Activated naive CD8-positive, alpha-beta T cell treated with anti-CD3 and anti-CD28 coated beads for 36 hours (primary cell): ENCODE measurements at places on chromosomes 3 and 15. TPM values are rescaled to one million over a fixed set of nuclear protein-coding genes. Genes with fewer than 3 reads are reported as not detected.

DNA sequence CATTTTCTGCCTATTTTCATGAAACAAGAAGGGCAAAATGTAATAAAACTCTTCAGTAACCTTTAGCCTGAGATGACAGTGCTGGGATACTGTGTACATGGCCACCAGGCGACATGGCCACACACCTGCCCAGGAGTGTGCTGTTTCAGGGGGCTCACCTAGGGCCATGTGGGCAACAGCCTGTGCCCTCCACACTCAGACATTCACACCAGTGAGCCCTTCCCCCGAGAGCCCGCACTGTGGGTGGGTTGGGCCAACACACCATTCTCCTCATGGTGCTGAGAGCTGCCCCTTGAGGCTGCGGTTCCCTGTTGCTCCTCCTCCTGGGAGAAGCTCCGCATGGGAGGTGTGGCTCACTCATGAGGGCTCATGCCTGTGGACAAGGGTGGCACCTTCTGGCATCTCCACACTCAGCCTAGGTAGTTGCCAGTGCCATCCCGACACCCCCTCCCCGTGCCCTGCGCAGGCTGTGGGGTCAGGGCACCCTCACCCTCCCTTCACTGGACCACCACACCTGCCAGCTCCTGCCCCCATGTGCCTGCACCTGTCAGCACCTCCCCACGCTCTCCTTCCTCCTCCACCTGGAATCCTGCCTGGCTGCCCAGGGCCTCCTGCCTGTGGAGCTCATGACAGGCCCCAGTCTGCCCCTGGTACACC, 19.7 kb downstream of the OCA2 start:
- DNase-seq: no peak

DNA sequence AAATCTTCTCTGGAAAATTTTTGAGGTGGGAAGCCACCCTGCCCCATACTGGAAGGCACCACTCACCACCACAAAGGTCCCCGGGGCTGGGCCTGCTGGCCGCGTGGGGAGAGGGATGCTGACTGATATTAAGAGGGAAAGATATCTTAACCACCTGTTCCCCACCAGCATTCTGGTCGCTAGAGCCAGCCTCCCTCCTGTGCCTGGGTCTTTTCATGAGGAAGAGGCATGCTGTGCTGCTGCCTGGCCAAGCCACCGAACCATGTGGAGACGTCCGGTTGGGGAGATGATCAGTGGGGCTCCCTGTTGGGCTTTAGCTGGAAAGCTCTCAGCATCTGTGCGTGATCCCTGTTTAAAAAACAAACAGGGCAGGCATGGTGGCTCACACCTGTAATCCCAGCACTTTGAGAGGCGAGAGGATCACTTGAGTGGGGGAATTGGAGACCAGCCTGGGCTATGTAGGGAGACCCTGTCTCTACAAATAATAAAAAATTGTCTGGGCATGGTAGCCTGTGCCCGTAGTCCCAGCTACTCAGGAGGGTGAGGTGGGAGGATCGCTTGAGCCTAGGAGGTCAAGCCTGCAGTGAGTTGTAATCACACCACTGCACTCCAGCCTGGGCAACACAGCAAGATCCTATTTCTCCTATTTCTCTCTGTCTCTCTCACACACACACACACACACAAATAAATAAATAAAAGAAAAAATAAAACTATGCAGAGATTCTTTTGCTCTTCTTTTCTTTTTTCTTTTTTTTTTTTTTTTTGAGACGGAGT, 1.0 kb downstream of the KLHL18 start:
- peak; percentile 55 for DNase-seq

- DNase-seq: no peak
These were observed 66.5 kb downstream of the LEKR1 start for GRCh38 chr3:156892701-156893100.

DNA sequence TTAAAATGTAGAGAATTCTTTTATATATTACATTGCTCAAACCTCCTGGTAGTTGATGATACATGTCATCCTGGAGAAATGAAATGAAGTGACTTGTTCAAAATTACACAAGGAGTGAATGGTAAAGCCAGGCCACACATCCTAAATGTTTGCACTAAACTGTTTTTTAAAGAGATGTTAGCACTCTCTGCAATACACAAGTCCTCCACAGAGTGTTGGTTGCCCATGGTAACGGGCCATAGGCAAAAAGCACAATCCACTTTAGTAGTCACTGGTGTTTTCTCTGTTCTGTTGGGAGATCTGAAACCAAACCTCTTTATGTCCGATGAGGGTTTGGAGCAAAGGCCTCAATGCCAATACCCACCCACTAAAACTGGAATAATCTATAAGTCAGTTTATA, 907.4 kb downstream of the NTRK3 start:
- DNase-seq: no peak

GRCh38 chr3:194246709-194247349, 104.3 kb downstream of the CPN2 start:
- DNase-seq: no peak

DNA sequence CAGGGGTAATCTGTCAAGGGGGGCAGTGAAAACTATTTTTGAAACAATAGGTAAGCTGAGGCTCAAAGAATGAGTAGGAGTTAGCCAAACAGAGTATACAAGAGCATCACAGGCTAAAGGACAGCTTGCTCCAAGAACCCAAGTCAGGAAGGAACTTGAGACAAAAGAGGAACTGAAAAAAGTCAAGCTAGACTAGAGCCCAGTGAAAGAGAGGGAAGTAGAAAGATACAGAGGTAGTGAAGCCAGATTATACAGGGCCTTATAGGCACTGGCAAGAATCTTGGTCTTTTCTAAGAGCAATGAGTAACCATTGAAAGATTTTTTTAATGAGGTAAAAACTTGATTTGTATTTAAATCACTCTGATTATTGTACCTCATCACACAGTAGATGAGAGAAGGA, 69.9 kb downstream of the FILIP1L start:
- no peak for DNase-seq

GRCh38 chr3:71361334-71361890, 222.1 kb downstream of the FOXP1 start:
- no peak for DNase-seq

DNA sequence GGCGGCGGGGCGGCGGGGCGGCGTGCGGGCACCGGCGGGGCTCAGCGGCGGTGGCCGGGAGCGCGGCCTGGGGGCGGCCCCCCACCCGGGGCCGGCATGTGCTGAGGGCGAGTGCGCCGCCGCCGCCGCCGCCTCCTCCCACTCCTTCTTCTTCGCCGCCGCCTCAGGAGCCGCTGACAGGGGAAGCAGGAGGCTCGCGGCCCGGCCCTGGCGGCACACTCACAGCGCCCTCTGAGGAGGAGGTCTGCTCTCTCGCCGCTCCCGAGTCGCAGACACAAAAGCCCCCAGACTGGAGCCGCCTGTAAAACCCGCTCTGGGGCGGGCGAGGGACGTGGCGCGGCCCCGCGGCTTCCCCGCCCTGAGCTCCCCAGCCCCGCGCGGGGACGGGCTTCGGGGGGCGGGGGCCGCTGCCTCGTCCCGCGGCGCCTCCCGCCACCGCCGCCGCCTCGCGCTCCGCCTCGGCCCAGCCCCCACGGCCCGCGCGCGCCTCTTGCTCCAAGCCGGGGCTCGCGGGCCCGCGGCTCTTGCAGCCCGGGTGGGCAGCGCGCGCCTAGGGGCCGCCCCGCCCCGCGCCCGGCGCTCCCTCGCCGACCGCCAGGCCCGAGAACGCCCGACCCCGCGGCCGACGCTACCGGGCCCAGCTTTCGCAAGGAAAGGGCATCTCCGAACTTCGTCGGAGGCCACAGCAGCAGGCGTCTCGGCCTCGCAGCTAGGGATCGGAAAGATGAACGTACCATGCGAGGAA, at the start of gene PYGO1:
Gene PYGO1 (minus strand): TSS at position 276 of the 745 bp plus-strand sequence. CDS start 462 bp downstream, outside the sequence.
- peak; percentile 46 for DNase-seq

DNA sequence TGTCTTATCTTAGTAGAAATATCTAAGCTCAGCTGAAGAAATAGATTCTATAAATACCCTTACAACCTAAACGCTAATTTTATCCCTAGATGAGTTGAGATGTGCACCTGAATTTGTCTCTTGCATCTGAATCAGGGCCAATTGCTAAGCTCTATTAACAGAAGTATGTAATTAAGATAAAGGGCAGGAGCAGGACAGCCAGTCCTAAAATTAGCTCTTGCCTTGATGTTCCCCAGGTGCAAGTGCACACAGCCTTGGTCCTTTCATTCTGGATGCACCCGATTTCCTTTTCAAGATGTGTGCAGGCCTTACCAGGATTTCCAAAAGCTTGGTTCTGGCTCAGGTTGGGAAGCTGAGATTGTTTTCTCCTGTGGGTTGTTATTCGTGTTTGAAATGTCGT, 52.4 kb downstream of the MAGI1 start:
- no peak for DNase-seq

- DNase-seq: no peak
These were observed 605.2 kb downstream of the MAGI1 start for GRCh38 chr3:65433480-65433879.

DNA sequence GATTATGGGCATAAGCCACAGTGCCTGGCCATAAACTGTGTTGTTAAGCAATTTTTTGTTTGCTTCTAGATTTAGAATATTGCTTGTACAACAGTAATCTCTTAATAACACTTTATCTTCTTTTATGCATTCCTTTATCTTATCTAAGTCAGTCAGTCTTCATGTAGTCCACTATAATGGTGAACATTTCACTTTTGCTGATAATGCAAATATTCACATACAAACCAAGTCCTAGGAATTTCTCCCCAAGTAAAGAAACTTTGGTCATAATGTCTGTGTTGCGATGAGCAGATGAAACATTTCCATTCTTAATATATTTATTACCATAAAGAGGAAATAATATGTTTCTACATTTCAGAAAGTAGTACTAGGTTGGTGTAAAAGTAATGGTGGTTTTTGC, 765.8 kb upstream of the ARRDC4 start:
- DNase-seq: no peak

- DNase-seq: no peak
These were observed 8.1 kb downstream of the TIPARP start for GRCh38 chr3:156682501-156682900.

GRCh38 chr3:52198643-52199608, 966 bp downstream of the ALAS1 start:
- DNase-seq: no peak

DNA sequence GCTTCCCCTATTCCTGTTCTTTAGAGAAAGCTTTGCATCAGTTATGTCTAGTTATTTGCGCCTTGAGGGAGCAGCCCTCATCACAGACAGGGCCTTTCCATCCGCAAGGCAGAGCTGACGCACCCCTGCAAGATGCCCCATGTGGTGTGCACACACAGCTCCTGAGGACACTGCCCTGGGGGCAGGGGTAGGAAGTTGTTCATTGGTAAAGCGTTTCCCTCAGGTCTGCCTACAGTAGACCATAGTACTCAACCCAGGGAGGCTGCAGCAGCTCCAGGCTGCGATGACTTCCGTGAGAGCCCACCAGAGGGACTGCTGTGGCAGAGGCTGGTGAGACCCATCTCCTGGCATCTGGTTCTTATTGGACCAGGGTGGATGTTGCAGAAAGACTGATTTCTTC, 55.1 kb upstream of the PLXNA1 start:
- DNase-seq: no peak

DNA sequence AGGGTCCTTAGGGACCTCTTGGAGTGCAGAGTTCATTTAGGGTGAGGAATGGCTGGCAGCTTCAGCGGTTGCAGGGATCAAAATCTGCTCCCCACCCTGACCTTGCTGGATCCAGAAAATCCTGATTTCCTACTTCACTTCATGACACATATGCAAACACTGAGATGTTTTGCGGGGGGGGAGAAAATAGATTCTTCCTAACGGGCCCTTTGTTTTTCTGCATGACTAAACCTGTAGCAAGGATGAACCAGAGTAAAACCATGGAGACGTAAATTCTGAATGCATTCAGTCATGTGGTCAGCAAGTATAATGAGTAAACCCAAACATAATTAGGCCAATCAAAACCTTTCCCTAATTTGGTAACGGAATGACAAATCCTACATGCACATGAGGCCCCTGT, 20.0 kb upstream of the RBP1 start:
- DNase-seq: no peak

DNA sequence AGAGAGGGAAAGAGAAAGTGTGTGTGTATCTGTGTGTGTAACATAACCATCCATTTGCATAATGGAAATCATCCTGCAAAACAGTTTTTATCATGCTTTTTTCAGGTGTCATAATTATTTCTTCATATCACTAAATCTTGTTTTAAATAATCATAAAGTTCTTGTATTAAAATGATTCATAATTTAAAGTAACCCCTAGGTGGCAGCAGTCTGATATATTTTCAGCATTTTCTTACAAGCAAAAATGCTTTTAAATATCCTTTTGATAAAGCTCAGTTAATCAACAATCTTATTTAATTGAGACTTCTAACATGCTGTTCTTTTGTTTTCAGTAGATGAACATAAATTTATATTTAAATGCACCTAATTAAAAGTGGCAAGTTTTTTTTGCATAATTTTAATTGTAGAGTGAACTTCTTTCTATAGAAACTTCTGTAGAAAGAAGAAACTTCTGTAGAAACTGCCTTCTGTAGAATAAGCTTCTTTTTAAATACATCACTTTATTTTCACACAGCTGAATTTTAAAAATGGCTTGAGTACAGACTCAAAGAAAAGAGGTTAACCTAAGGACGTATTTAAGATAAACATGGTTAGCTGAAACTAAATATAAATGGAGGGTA, 72.5 kb downstream of the OPA1 start:
- DNase-seq: no peak

DNA sequence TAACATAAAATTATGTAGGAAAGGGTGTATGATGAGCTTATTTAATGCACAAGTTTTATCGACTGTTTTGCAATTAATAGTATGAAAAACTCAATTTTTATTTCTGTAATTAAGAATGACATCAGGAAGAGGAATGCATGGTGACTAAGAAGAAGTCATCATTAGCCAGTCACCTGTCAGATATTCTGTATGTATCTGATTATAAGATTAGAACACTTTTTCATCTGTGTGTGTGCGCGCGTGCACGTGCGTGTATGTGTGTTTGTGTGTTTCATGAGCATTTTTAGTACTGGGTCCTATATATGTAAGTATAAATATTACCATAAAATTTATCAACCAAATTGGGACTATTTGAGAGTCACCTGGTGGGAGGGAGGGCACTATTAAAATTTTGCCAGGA, 5.0 kb upstream of the ABHD2 start:
- DNase-seq: no peak

USP50 gene
- not detected for total RNA-seq

XYLB gene
- 6.0 TPM for total RNA-seq

AMT gene
- 0.42 TPM for total RNA-seq

STRIT1 gene
- not detected for total RNA-seq

NR2F2 gene
- total RNA-seq: not detected
